Mononuclear cell (primary cell): ENCODE measurements at places on chromosomes 5 and 9. TPM values are rescaled to one million over a fixed set of nuclear protein-coding genes. Genes with fewer than 3 reads are reported as not detected.

The PCDHB14 gene
- total RNA-seq, result not detected

The ZNF879 gene
- total RNA-seq, result 4.1 TPM

The CLIC3 gene
- total RNA-seq, result 3.4 TPM

The PCDHA9 gene
- total RNA-seq, result not detected

The TNC gene
- total RNA-seq, result 0.10 TPM

The HEMGN gene
- total RNA-seq, result 8.6 TPM

The ZDHHC21 gene
- total RNA-seq, result 7.1 TPM

The MSX2 gene
- total RNA-seq, result under 0.01 TPM

The GMCL2 gene
- not detected for total RNA-seq

The ACER2 gene
- 4.2 TPM for total RNA-seq
